Effector memory CD4-positive, alpha-beta T cell (primary cell): ENCODE measurements at places on chromosomes 5 and 9.
A peak's percentile ranks its signal among the peaks of the same experiment; 100 is the strongest.

DNA sequence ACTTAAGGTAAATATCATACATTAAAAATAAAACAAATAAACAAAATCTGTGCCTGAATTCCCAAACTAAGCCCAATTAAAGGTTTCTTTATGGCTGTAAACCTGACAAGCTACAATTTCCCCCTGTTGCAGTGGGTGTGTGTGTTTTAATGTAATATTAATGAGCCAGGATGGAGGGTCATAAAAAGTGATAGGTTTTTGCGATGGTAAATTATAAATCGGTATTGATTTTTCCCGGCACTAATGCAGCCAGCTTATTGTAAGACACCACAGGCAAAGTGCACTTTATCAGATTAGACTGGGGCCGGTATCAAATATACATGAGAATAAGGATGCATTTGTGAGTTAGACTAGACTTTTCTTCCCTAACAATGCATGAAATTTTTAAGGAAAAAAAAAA lies 120.4 kb downstream of the EBF1 start:
- DNase-seq = no peak
- H3K27ac ChIP-seq = no peak overlapping the region
- H3K4me1 ChIP-seq = no peaks in the 10 kb centered on the region
- H3K27me3 ChIP-seq = no peaks in the 10 kb centered on the region

DNA sequence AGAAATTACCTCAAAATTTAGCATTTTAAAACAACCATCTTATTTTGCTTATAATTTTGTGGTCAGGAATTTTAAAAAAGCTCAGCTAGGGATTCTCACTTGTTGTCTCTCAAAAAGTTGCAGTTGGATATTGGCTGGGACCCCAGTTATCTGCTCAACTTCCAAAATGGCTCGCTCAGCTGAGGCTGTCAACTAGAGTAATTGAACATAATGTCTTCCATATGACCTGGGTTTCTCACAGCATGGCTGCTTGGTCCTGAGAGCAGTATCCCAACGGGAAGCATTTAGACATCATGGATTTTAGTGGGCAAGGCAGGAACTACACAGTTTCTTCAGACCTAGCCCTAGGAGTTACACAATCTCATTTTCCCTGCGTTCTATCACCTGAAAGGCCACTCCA lies 63.6 kb upstream of the SPEF2 start:
- H3K4me1 ChIP-seq = no peaks in the 10 kb centered on the region
- no peaks in the 10 kb centered on the region for H3K36me3 ChIP-seq
- no peaks in the 10 kb centered on the region for H3K27me3 ChIP-seq
- DNase-seq = no peak

- peak; percentile 7 for DNase-seq
- peaks cover 21% of the 10 kb centered on the region for H3K4me1 ChIP-seq
- peaks cover 9% of the 10 kb centered on the region for H3K36me3 ChIP-seq
- H3K4me3 ChIP-seq = peak overlapping the region; percentile 85
Observed at GRCh38 chr5:143402017-143402552, 1.4 kb downstream of the NR3C1 start.

GRCh38 chr9:8365466-8366160 lies 566.0 kb upstream of the DMAC1 start:
- no peak overlapping the region for H3K27ac ChIP-seq
- H3K4me3 ChIP-seq = no peak overlapping the region
- no peak for DNase-seq
- no peaks in the 10 kb centered on the region for H3K27me3 ChIP-seq

DNA sequence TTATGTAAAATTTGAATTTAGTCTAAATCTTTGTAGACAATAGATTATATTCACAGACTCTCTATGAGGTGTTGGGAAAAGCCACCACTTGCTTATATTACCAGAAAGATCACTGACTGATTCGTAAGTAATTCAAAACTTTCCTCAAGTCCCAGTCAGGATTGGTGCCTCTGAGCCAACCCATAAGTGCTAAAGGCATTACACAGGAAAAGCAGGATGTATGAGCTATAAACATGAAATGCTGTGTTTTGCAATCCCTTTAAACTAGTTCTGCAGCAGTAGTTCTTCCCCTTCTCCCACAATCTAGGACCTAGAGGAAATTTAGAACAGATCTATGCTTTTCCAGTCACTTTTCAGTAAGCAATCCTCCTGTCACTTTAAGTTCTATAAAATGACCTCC lies 48.0 kb downstream of the SHLD3 start:
- no peak overlapping the region for H3K27ac ChIP-seq
- no peak overlapping the region for H3K4me3 ChIP-seq
- no peaks in the 10 kb centered on the region for H3K27me3 ChIP-seq
- DNase-seq = no peak
- peaks cover 69% of the 10 kb centered on the region for H3K36me3 ChIP-seq

DNA sequence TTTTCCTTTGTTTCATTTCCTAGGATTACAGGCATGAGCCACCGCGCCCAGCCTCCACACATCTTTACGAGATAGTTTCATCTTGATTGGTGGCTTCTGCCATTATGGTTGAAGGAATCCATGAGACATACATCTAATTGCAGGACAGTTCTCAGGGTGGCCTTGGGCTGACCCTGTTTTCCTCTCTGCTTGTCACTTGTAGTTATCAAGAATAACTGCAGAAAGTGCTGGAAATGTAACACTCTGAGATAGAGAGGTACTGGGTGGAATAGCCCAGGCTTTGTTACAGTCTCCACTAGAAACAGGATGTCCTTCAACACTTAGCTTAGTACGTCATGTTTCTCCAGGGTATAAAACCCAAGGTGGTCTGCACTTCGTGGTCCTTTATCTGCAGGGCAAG lies 10.7 kb downstream of the UGT3A2 start:
- H3K27me3 ChIP-seq = no peaks in the 10 kb centered on the region
- H3K27ac ChIP-seq = no peak overlapping the region
- no peak overlapping the region for H3K4me3 ChIP-seq

DNA sequence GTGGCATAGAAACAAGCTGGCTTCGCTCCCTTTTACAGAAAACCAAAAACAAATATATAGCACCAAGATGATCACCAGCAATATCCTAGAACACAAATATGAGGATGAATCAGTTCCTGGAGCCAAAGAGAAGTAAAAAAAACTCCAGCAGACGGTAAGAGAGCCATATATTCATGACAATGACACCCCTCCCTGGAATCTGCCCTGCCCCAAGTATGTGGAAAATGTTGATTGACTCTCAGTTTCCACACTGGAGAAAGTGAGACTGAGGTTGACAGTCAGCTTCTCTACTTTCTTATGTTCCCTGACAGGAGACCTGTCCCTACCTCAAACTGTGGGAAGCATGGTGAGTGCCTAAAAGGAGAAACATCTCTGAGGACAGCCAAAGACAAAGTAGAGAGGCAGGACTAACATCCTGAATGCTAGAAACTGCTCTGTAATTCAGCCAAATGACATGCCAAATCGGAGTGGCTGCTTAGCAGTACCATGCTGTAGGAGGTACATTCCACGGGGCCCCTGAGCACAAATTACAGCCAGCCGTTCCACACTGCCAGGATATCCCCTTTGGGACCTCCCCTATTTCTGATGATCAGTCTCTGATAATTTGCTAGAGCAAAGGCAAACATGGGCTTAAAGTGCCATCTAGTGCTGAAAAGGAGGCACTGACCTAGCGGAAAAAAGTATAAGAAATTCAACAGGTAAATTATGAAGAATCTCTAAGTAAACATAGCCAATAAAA lies 424.0 kb upstream of the RGMB start:
- no peak for DNase-seq
- H3K27me3 ChIP-seq = no peaks in the 10 kb centered on the region
- H3K4me1 ChIP-seq = no peaks in the 10 kb centered on the region

- no peak for DNase-seq
- H3K36me3 ChIP-seq = no peaks in the 10 kb centered on the region
- no peaks in the 10 kb centered on the region for H3K27me3 ChIP-seq
- no peaks in the 10 kb centered on the region for H3K4me1 ChIP-seq
- H3K27ac ChIP-seq = no peak overlapping the region
Observed at GRCh38 chr9:121975801-121976277, 117.3 kb downstream of the TTLL11 start.

DNA sequence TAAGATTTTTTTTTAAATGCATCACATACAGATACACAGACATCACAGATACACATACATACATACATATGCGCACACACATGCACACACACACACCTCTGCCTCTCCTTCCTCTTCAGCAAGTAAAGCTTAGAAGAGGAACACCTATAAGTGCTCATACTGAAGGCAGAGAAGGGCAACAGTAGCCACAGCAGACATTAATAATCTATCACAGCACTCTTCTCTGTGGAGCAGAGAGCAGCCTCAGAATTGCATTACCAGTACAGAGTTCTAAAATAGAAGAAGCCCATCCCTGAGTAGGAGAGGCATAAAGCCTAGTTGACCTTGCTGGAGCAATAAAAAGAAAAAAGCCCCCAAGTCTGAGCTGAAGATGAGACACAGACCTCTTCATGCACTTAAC lies 110.6 kb downstream of the MLLT3 start:
- H3K36me3 ChIP-seq = no peaks in the 10 kb centered on the region
- H3K4me3 ChIP-seq = no peak overlapping the region
- no peaks in the 10 kb centered on the region for H3K27me3 ChIP-seq
- H3K27ac ChIP-seq = no peak overlapping the region

- H3K36me3 ChIP-seq = no peaks in the 10 kb centered on the region
- H3K4me1 ChIP-seq = no peaks in the 10 kb centered on the region
- DNase-seq = no peak
- no peaks in the 10 kb centered on the region for H3K27me3 ChIP-seq
- H3K4me3 ChIP-seq = no peak overlapping the region
- H3K27ac ChIP-seq = no peak overlapping the region
Observed at GRCh38 chr5:178778919-178779318, 48.5 kb upstream of the ZNF354A start.

GRCh38 chr9:75992482-75993206 lies 102.2 kb downstream of the PCSK5 start:
- no peak overlapping the region for H3K27ac ChIP-seq
- no peak overlapping the region for H3K4me3 ChIP-seq
- no peak for DNase-seq

DNA sequence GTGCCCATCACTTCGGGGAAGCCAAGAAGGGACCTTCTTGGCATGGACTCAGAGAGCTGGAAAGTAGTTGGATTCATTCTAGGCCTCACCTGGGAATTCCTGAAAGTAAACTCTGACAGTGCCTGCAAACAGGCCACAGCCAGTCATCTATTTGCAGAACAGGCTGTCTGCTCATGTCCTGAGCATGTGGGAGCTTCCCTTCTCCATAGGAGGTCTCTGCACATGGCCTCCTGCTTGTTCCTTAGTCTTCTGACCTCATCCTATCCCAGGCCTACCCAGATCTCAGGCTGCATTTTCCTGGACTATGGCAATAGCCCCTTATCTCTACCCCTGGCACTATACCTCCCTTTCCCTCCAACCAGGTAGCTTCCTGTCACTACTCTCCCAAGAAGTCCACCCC lies 67.2 kb upstream of the FSTL4 start:
- H3K27ac ChIP-seq = no peak overlapping the region
- H3K36me3 ChIP-seq = no peaks in the 10 kb centered on the region
- DNase-seq = no peak
- no peaks in the 10 kb centered on the region for H3K4me1 ChIP-seq

- H3K4me1 ChIP-seq = no peaks in the 10 kb centered on the region
- no peak overlapping the region for H3K27ac ChIP-seq
- DNase-seq = no peak
- no peaks in the 10 kb centered on the region for H3K36me3 ChIP-seq
Observed at GRCh38 chr9:16866587-16866986, 3.9 kb downstream of the BNC2 start.

- H3K4me1 ChIP-seq = no peaks in the 10 kb centered on the region
- no peaks in the 10 kb centered on the region for H3K36me3 ChIP-seq
- DNase-seq = no peak
- H3K27ac ChIP-seq = no peak overlapping the region
- H3K4me3 ChIP-seq = no peak overlapping the region
- H3K27me3 ChIP-seq = no peaks in the 10 kb centered on the region
Observed at GRCh38 chr5:79936646-79937216, 54.3 kb downstream of the MTX3 start.

DNA sequence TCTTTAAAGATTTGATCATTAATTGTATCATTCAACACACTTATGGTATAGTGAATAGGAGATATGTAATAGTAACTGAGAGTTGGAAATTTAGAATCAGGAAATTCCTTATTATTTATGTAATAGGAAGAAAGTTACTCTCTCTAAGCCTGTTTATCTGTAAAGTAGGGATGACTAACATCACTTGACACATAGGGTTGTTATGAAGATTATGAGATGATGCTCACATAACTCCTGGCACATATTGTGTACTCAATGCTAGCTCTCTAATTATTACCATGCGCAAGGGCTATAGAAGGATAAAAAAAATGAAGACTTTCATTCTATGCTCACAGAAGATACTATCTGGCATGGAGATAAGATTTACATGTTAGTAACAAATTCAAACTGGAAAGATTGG lies 149.9 kb downstream of the ISOC1 start:
- no peak for DNase-seq
- H3K27ac ChIP-seq = no peak overlapping the region
- no peak overlapping the region for H3K4me3 ChIP-seq
- no peaks in the 10 kb centered on the region for H3K36me3 ChIP-seq

DNA sequence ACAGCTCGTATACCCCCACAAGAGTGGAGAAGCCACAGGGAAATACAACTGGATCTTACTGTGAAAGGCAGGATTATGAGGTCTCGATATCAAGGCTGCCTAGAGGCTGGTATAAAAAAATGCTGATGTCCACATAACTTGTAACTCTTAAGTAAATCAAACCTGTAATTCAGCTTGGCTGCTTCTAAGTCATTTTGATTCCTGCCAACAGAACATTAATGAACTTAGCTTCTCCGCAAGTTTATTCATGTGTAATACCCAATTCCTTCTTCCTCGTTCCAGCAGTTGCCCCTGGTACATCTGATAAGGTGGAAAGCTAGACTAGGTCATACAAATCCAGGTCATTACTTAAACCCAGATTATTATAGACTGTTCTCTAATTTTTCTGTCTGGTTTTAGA lies 16.4 kb upstream of the SMIM15 start:
- no peak for DNase-seq
- H3K4me1 ChIP-seq = no peaks in the 10 kb centered on the region
- H3K36me3 ChIP-seq = no peaks in the 10 kb centered on the region
- no peak overlapping the region for H3K27ac ChIP-seq

DNA sequence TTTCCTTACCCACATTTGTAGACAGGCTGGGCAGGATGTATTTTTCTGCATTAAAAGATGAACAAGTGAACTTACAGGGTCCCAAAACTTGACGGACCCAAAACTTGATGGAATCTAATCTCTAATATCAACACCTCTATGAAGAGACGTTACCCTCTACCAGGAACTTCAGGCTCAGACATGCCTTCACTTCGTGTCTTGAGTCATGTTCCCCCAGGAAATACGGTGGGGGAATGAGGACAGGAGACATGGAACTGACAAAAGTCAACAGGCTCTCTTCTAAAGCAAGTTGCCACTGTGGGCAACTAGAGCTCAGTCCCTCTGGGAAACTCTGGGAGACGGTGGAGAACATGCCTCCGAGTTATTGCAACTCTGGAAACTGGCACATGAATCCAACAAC lies 196.1 kb downstream of the PAPPA start:
- no peaks in the 10 kb centered on the region for H3K36me3 ChIP-seq
- no peaks in the 10 kb centered on the region for H3K27me3 ChIP-seq
- no peak for DNase-seq
- H3K4me3 ChIP-seq = no peak overlapping the region
